ENCODE measurements at places on chromosomes 3 and 15.

DNA sequence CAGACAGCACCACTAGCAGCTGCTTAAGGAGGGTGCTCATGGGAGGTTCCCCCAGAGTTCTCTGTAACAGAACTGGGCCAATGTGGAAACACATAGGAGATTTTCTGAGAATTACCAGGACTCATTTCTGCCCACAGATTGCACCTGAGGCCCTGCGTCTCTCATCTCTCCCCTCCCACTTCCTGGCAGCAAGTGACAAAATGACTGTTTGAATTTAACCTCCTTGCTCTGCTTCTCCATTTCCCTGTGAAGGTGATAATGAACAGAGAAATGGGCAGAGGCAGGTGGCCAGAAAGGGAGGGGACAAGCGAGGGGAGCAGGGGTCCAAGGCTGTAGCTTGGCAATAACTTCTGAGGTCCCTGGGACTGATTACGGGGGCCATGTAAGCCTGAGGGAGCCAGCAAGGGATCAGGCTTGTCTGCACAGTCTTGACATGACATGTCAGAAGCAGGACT lies 8.0 kb downstream of the EPHB1 start:
- no peak for DNase-seq

GRCh38 chr15:91870876-91871537 lies 17.5 kb downstream of the SLCO3A1 start:
- DNase-seq: no peak

- DNase-seq: no peak
Observed at GRCh38 chr15:86488046-86488445, 408.4 kb downstream of the AGBL1 start.

DNA sequence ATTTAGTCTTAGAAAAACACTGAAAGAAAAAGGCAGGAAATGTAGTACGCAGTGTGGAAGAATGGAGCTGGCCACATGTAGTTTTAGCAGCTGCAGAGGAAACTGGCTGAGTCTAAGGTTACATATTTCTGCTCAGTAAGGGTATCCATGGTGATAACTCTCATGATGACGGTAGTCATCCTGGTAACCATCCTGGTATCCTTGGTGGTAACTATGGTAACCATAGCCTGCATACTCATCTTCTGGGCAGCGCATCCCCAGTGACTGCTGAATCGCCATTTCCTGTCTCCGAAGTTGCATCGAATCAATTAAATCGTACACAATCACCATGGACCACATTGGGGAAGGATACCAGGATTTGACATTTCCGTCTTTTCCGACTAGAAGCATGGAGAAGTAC lies 35.7 kb downstream of the CCDC80 start:
- DNase-seq: no peak

DNA sequence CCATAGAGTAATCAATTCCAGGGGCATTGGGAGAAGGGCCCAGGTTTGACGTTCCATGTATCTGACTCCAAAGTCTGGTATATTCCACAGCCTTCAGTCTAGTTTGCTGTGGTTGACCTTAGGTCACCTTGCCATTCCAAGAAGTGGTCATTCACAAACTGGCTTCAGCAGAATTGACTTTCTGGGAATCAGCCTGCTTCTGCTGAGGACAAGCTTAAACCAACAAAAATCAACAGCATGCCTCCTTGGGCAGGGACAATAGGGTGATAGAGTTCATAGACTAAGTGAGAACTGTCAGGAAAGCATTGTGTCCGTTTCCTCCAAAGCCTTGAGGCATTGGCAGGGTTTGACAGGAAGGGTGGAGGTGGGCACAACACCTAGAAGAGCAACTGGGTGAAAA lies 24.1 kb upstream of the NDUFB4 start:
- no peak for DNase-seq

GRCh38 chr3:128870347-128870746 lies 9.1 kb upstream of the ACAD9 start:
- no peak for DNase-seq

DNA sequence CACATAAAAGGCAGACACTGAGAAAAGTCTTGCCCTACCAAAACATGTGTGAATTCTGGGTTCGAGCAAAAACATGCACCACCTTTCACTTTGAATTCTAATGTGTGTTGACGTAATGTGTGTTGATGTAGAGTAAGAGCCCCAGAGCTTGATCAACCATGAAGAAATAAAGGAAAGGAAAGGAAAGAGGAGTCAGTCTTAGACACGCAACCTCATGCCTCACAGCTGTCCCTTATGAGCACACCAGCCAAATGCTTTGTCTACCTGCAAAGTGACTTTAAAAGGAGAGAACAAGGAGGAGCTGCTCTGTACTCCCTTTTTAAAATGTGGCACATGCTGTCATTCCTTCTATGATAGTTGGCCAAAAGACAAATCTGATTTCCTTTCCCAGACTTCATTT lies 80.8 kb downstream of the RFTN1 start:
- no peak for DNase-seq

DNA sequence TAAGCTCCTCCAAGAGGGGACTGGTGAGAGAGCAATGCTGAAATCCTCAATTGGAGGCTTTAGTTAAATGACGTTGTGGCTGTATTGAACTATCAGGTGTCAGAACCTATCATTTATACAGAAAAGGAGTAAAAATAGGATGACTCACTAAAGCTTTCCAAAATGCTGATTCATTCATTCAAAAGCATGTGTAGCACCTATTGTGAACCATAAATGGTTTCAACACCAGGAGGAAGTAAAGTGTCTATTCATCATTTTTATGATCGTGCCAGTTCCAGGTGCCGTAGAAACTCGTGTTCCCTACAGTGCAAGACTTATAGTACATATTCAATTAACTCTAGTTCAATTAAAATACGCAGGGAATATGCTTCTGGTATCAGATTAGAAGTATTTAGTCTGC lies 66.5 kb upstream of the ARRDC4 start:
- no peak for DNase-seq

DNA sequence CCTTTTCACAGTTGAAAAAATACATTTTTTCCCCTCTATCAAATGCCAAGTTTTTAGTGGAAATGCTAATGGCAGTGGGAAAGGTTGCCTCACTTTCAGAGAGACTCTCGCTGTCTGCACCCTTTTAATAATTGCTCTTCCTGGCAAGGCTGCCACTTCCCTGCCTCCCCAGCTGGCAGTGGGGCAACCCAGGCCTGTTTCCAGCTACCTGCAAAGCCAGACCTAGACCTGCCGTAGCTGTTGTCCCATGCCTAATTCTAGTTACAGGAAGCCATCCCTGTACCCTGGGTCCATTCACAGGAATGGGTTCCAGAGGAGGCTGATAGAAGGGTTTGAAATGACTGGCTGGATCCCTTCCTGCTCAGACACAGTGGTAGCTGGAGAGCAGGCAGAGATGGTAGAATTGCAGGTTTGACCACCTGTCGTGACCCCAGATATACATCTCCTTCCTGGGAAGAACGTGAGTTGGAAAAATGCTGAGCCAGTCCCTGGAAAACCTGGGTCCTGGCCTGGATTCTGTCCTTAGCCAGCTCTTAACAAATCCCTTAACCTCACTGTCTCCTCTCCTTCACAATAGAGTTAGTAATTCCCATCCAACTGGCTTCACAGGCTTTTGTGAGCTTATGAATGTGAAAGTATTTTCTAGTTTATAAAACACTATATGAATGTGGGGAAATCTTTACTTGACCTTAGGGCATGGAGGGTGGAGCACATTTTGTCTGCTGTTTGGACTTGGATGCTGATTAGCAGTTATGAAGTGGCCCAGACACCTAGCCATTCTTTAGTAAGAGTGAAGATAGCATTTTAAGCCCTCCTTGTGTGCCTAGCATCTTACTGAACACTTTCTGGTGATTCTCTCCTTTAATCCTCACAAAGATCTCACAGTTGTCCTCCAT lies 12.9 kb upstream of the ALPK3 start:
- no peak for DNase-seq

GRCh38 chr3:36295296-36295695 lies 85.0 kb upstream of the STAC start:
- DNase-seq: no peak

DNA sequence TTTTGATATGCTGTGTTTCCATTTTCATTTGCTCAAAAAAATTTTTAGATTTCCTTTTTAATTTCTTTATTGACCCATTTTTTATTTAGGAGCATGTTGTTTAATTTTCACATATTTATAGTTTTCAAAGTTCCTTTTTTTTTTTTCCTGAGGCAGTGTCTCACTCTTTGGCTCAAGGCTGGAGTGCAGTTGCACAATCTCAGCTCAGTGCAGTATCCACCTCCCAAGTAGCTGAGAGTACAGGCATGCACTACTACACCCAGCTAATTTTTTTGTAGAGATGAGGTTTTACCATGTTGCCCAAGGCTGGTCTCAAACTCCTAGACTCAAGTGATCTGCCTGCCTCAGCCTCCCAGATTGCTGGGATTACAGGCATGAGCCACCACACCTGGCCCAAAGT lies 36.2 kb downstream of the PFN2 start:
- DNase-seq: peak; percentile 51

DNA sequence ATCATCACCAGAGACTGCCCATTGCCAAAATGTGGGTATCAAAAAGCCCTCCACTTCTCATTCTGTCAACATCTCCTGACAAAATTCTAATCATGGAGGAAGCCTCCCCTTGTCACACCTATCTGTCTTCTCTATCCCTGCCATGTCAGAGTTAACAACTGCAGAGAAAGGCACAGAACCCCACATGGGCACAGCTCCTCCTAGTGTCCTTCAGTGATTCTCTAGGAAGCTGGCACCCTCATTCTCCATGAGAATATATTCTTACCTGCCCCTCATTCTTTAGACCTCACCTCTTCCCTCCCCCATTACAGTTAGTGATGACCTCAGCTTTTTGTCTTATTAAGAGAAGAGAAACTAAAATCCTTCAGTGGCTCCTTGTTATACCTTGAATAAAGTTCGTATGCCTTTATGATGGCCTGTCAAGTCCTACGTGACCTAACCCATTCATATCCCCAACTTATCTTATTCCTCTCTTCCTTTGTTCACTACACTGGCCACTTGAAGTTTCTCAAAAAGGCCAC lies 44.6 kb downstream of the NME9 start:
- DNase-seq: no peak

GRCh38 chr15:94924971-94925598 lies 693.7 kb downstream of the MCTP2 start:
- no peak for DNase-seq

DNA sequence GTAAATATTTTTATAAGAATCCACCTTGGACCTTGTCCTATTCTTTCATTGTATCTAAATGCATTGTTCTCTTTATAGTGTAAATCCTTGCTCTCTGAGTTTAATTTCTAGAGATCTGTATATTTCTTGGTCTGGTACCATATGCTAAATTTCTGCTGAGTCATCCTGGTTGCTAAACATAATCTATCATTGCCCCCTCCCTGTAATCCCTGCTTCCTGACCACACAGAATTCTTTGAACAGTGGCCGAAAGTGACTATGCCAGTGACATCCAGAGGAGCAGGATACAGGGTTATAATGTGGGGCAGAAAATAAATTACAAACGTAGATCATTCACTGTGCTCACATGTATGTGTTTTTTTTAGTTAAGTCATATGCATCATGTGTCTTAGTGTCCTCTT lies 143.1 kb downstream of the DIPK2A start:
- no peak for DNase-seq

- DNase-seq: no peak
Observed at GRCh38 chr15:81296186-81296585, 27.8 kb downstream of the STARD5 start.

DNA sequence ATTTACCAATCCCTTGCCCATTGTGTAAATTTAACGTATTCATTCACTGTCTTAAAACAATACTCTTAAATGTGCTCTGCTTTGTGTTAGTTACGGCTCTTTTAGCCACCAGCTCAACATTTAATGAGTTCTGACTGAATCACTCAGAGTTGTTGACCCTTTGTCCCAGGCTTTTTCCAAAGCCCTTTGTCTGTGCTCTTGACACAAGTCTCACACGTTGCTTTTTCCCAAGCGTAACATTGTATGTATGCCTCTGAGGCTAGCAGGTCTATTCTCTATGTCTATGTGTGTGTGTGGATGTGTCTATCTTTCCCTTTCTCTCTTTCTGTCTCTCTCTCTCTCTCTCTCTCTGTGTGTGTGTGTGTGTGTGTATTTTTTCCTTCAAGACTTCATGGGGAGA lies 435.4 kb upstream of the GOLIM4 start:
- no peak for DNase-seq

DNA sequence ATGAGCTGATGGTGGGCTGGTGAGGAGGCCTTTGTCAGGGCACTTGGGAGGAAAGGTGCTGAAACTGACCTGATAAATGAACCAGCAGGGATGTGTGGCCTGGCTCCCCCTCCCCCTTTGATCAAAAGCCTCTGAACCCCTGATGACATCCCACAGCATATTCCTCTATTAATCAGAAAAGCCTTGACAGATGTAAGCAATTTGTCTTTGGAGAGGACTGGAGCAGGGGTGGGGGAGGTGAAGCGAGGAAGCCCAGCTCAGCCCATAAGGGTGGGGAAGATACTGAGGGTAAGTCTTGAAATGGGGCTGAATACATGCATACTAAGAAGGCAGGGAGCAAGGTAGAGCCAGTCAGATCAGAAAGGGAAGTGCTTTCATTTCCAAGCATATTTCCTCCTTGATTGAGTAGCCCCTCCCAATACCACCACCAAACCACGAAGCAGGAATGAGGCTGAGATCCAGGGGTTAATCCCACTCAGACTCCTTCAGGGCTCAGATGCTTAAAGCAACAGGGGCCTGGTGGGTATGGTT lies 34.7 kb upstream of the MRPS22 start:
- DNase-seq: no peak

GRCh38 chr3:130658678-130659077 lies 88.0 kb downstream of the PIK3R4 start:
- DNase-seq: no peak

DNA sequence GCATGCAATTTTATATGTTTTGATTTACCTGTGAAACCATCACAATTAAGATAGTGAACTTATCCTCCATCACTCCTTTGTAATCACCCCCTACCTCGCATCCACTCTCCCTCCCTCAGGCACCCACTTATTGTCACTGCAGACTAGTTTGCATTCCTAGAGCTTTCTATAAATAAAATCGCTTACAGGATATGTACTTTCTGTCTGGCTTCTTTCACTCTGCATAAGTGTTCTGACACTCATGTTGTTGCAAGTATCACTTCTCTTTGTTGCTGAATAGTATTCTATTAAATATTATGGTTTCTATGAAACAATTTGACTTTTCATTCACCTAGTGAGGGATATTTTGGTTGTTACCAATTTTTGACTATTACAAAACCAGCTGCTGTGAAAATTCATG lies 139.3 kb downstream of the RSRC1 start:
- no peak for DNase-seq

- DNase-seq: peak; percentile 80
Observed at GRCh38 chr15:92681141-92681631, 25.6 kb upstream of the FAM174B start.

All from suppressor macrophage (primary cell).